ENCODE measurements at places on chromosomes 16 and 17.

DNA sequence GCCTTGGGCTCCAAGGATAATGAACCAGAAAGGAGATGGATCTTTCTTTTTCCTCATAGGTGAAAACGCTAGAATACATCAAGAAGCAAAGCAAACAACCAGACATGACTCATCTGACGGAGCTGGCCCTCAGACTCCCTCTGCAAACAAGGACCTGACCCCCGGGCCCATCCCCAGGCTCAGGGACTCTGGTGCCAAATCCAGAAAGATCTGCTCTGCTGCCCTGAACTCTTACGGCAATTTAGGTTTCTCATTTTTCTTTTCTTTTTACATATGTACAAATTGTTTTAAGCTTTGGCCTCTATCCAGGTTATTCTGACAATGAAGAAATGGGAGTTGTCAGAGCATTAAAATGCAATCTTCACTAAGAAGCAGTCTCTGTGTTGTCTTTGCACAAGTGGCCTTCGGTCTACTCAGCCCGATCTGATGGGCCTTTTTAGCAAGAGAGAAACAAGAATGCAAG is 17.7 kb downstream of the KNOP1 start:
- no peak for DNase-seq

GRCh38 chr16:65936096-65936495 is 430.4 kb upstream of the CDH5 start:
- no peak for DNase-seq

GRCh38 chr16:78290872-78291591 is 191.6 kb downstream of the WWOX start:
- DNase-seq: no peak

DNA sequence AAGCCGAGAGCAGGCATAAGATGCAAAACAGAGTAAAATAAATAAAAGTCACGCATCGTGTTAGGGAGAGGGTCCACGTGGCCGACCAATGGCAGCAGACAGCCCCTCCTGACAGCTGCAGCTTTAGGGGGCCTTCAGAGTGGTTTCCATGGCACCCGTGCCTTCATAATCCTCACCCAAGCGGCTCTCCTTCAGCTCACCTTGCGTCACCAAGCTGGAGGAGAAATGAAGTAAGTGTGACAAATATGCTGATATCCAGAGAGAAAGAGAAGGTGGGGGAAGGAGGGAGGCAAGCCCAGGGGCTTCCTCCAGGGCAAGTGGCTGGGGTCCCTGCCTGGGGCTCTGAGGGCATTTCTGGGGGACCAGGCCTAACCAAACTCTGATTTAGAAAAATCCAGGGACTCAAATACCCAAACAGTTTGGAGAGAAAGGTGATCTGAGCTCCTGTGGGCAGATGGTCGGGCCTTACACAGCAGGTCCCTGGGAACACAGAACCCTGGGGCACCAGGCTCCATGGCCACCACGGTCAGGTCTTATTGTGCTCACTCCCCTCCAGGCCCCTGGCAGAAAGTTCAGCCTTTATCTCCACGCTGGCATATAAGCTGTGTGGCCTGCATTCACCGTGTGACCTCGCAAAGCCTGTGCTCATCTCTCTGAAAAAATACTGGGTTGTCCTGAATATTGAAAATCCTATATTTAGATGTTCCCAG is 80.7 kb upstream of the TNRC6C start:
- no peak for DNase-seq

GRCh38 chr17:83041305-83041704 is 38.1 kb upstream of the METRNL start:
- DNase-seq: no peak
